ENCODE measurements at places on chromosomes 6 and 20.

DNA sequence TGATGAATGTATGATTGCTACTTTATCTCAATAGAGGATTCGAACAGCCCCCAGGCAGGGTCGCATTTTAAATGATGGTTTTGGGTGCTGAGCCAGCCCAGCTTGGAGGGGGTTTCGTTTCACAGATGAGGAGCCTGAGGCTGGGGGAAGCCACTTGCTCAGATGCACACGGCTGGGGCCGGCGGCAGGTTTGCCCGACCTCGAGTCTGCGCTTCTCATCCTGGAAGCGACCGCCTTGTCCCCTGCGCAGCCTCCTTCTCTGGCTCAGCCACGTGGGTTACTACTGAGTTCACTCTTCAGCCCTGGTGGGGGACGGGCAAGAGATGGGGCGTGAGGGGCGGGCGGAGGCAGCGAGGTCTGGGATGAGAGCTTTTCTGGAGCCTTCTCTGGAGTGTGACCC, 25.3 kb downstream of the NTSR1 start:
- DNase-seq: no peak

DNA sequence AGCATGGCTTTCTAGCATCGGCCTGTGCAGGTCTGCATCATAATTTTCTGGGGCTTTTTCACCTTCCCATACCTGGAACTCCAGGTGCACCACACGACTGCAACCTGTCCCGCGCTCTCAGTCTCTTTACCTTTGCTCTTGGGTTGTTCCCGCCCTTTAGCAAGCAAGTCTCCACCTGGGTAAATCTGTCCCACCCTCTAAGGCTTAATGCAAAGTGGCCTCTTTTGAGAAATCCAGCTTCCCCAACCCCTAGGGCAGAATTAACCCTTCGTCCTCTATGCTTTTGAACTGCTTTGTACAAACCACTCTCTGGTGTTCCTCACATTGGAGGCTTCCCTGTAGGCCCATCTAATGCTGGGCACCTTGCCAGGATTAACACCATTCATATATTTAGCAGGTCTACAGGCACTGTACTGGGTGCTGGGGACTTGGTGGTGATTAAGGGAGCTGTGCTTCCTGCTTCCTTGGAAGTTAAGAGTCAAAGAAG, 2.8 kb downstream of the ITPR3 start:
- no peak for DNase-seq

DNA sequence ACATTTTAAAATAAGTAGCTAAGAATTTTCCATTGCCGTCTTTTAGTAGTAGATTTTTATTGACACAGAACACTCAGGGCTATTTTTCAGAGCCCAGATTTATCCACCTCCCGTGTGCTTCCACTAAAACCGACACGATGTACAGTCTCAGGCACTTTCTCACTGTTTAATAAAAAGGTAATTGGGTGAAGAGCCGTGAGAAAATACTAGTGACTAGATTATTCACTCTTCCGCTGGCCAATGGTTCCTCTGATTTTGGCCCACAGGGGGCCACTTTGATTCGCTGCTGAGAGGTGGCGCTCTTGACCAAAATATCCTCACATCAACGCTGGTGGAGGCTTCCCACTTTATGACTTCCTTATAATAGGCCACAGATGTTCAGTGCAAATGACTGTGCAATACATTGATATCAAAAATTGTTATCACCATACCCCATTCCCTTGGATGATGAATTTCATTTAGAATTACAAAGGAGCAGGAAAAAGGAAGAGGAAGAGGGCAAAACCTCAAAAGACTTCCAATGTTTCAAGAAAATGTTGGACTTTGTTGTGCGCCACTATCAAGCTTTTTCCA, 12.3 kb upstream of the HDDC2 start:
- no peak for DNase-seq

DNA sequence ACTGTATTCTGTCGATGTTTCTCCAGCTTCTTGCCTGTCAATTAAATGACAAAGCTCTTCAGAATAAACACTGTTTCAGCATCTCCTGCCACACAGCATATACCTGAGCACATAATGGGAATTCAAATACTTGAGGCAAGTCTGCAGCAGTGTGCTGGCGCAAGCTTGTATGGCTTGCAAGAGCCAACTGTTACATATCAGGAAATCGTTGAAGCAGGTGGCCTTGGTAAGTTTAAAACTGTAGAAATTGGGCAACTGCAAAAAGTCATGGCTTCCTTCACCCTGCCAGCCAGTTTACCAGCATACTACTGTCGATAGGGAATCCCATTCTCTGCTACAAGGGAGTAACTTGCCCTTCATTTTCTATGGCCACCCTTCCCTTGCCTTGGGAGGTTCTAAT, 23.0 kb downstream of the CPNE1 start:
- DNase-seq: no peak

GRCh38 chr6:33147807-33148666, 44.2 kb downstream of the COL11A2 start:
- no peak for DNase-seq

DNA sequence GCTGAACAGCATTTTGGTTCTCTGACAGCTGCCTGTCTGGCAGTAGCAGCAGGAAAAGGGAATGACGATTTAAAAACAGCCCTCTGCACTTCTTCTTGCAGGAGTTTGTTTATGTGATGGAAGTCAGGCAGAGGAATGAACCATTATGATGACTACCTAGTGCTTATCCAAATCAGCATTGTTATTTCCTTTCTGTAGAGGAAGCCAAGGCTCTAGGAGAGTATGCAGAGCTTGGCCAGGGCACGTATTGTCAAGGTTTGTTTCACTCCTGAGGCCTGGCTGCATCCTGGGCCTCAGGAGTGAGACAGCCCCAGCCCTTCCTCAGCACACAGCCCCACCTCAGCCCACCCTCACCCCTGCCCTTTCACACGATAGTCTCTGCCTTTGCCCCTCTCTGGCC, 68.5 kb downstream of the FAM229B start:
- no peak for DNase-seq

- no peak for DNase-seq
Observed at GRCh38 chr20:63210011-63210605, 5.8 kb downstream of the YTHDF1 start.

GRCh38 chr6:87944541-87944954, 103.1 kb upstream of the SPACA1 start:
- no peak for DNase-seq

DNA sequence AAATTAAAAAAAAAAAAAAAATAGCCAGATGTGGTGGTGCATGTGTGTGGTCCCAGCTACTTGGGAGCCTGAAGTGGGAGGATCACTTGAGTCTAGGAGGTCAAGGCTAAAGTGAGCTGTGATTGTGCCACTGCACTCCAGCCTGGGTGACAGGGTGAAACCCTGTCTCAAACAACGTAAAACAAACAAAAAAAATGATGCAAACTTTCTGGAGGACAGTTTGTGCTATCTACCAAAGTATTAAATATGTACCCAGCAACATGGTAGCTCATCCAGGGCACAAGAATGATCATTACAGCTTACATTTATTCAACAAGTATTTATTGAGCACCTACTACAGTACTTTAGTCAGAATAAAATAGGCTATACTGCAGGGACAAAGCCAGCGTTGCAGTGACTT, 40.4 kb upstream of the PTPN1 start:
- DNase-seq: no peak

- DNase-seq: no peak
Observed at GRCh38 chr20:58006346-58007316, 221.8 kb downstream of the ANKRD60 start.

All from NCI-H510A (cell line).